ENCODE measurements at places on chromosomes 5 and 9.

DNA sequence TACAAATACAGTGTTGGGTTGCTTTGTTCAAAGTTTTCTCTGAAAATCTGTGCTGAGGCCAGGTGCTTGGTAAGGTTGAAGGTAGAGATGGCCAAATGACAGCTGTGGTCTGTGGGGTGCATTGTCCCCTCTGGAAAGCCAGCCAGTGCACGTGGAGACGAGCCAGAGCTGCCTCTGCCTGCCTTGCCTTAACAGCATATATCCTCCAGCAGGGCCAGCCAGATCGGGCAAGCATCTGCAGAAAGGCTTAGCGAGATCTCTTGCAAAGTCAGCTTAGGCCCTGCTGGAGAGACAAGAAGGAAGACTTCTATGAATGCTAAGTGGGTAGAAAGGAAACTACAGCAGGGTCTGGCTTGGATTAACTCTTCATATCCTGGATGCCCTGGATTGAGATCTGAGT is 49.5 kb downstream of the GRIA1 start:
- no peak for DNase-seq

GRCh38 chr5:90939211-90939610 is 380.6 kb downstream of the ADGRV1 start:
- DNase-seq: no peak

- DNase-seq: no peak
Measured at GRCh38 chr9:93134740-93135444, 841 bp upstream of the NINJ1 start.

GRCh38 chr5:82335806-82336205 is 57.7 kb upstream of the RPS23 start:
- no peak for DNase-seq

- no peak for DNase-seq
Measured at GRCh38 chr5:167063116-167063515, 1228.3 kb upstream of the WWC1 start.

GRCh38 chr5:32315221-32316014 is 2.7 kb upstream of the MTMR12 start:
- DNase-seq: no peak

GRCh38 chr9:81589392-81589791 is 100.0 kb downstream of the TLE1 start:
- DNase-seq: no peak

GRCh38 chr5:143402553-143403333 is 743 bp downstream of the NR3C1 start:
- no peak for DNase-seq

DNA sequence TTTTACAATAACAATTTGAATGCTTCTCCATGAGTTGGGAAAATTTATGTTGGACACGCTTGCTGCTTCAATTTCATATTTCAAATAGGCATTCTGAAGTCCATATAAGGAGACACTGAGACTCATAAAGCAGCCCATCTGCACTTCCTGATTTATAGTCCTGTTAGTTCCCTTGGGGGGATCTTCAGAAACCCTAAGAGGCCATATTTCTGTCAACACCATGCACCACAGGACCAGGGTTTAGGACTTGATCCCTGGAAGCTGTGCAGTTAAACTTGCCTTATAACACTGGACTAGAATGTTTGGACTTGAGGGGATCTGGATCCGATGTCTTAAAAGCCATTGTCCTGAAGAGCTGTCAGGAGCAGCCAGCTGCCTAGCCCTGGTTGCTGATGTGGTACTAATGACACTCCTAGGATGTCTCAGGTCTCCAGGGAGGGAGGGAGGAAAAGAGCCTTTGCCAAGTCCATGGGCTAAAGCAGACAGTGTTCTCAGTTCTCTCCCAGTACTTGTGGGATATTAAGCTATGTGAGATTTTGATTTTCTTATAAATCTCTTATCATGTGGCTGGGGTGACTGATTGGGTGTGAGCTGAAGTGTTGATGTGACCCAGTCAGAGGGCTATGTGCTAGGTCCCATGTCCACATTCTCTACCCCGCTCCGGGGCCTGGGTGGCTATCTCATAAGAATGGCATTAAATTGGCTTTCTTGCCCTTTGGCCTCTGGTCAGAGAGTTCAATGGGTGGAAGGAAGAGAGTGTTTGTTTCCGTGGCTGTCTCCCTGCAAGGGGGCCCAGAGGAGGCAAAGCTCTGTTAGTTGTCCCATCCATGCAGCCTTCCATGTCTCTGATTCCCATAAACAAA is 399.8 kb downstream of the OSTF1 start:
- DNase-seq: no peak
